Activated CD4-positive, alpha-beta T cell treated with anti-CD3 and anti-CD28 coated beads for 1 hour (primary cell): ENCODE measurements at places on chromosomes 2 and 18.

- no peak for DNase-seq
Observed at GRCh38 chr2:85851253-85852151, 37.3 kb downstream of the ST3GAL5 start.

DNA sequence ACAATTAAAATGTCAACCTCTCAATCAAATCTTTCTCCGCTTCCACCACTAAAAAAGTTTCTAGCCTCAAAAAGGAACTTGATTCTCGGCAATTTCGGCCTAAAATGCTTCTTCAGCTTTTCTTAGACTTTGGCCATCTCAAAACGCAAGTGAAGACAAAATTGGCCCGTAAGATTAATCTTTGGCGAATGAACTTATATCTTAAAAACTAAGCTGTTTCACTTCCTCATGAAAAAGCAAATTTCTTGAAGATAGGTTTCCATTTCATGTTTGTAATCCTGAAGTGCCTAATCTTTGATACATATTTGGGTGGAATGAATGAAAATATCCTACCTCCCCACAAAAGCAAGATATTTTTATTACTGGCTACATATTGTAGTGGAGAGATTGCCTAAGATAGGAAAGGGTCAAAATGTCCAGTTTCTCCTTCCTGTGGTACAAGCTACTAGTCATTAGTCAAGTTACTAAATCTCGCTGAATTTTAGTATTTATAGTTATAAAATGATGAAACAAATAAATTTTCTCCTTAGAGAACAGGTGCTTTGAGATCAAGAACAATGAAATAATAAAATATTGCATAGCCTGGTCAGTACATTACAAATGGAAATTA is 85.4 kb upstream of the ZEB2 start:
- DNase-seq = no peak

GRCh38 chr2:111670776-111671175 is 213.2 kb downstream of the ANAPC1 start:
- DNase-seq = no peak

- no peak for DNase-seq
Observed at GRCh38 chr2:159130302-159130701, 156.2 kb downstream of the WDSUB1 start.

DNA sequence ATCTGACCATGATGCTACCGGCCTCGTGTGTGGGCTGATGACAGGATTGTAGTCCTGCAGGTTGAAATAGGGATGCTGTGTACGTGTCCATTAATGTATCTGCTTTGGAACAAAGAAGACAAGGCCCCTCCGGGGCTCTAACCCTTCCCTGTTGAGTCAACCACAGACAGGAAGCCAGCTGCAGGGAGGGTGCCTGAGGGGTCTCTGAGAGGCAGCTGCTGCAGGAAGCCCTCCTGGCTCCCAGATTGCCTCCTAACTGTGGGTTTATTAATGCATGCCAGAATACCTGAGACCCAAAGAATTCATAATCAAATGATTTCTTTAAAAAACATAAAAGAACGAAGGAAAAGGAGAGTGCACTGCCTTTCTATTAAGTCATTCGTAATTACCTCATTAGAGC is 140.4 kb downstream of the CELF4 start:
- no peak for DNase-seq

GRCh38 chr2:5391362-5391761 is 300.8 kb upstream of the SOX11 start:
- DNase-seq = no peak

DNA sequence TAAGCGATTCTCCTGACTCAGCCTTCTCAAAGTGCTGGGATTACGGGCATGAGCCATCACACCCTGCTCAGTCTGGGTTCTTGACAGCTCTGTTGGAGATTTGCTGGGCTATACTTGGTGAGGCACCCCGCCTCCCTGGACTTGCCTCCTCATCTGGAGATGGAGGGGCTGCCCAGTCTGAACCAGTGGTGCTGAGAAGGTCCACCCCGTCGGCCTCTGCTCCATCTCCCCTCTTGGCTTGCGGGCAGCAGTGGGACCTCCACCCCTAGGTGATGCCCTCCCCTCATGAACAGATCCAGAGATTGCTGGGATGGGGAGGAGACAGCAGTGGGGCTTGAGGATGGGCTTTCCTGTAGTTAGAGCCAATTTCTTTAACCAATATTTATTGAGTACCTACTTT is 120.9 kb downstream of the CLIP4 start:
- DNase-seq = no peak

- no peak for DNase-seq
Observed at GRCh38 chr2:207164006-207164831, 1.5 kb downstream of the KLF7 start.
